Ascending aorta (tissue), 2 donors: ENCODE measurements at places on chromosomes 4 and X. TPM values are rescaled to one million over a fixed set of nuclear protein-coding genes. Genes with fewer than 3 reads are reported as not detected.

DNA sequence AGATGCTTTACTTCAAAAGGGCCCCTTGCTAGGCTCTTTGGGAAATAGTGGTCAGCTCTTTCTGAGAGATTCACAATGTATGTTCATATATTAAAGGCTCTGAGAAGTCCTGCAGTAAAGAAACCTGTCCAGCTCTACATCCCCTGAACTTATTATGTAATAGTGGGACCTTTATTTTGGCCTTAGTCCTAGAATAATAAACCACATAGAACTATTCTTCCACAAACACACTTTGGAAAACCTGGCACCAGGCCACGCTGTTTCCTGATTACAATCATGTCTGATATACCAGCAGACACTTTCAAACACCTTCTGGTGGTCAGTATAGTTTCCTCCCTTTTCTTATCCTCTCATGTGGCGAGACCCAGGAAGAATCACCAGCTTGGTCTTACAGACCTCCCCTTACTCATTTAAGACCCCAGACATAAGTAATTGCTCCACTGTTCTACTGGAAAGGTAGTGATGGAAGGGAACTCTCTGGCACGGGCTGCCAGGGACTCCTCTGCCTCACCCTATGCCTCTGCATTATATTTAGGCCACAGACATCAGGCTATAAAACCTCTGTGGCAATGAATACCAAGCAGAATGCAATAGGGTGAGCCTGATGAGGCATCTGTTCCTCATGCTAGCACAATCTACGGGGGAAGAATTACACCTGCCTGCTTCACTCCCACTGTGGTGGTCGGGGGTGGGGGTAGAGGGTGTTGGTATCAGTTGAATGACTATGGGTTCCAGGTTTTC lies 5.7 kb upstream of the PPEF1 start:
- DNase-seq, result no peak

VCX3B gene
- not detected for total RNA-seq

GRCh38 chrX:53362449-53362848 lies 60.0 kb downstream of the SMC1A start:
- no peak for DNase-seq

DNA sequence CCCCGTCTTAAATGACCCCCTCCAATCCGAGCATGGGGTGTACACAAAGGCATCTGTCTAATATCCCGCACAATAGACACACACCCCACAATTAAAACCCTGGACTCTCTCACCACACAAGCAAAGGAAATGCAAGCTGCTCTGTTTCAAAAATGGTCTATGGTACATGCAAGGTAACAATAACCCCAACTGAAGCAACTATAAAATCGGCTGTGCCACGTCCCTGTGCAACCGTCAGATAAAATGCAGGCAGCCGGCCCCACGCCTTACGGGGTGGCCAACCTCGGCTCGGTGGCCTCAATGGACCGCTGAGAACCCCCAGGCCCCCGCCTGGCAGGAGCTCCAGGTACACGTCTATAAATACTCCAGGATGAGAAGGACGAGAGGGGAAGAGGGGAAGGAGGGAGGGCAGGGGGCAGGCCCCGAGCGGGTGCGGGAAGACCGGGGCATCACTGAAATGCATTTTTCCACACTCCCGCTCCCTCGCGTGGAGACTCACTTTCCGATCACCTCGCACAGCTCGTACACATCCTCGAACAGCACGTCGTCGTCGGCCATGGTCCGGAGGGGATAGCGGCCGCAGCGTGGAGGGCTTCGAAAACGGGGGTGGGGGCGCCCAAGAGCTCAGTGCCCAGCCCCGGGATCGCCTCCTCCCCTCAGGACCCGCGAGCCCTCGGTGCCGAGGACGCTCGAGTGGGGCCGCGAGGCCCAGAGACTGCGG lies 763 bp downstream of the CASK start:
- no peak for DNase-seq

PNCK gene
- 1.4 TPM for total RNA-seq

GRCh38 chr4:133711817-133712216 lies 489.8 kb downstream of the PABPC4L start:
- no peak for DNase-seq

SSX5 gene
- not detected for total RNA-seq

GRCh38 chr4:160141206-160141605 lies 1038.3 kb downstream of the RAPGEF2 start:
- DNase-seq, result no peak

GRCh38 chr4:1592709-1593417 lies 91.2 kb downstream of the FAM53A start:
- no peak for DNase-seq

HGFAC gene
- 2.2 TPM for total RNA-seq
